ENCODE measurements at places on chromosomes 3 and 15.
A peak's percentile ranks its signal among the peaks of the same experiment; 100 is the strongest.

DNA sequence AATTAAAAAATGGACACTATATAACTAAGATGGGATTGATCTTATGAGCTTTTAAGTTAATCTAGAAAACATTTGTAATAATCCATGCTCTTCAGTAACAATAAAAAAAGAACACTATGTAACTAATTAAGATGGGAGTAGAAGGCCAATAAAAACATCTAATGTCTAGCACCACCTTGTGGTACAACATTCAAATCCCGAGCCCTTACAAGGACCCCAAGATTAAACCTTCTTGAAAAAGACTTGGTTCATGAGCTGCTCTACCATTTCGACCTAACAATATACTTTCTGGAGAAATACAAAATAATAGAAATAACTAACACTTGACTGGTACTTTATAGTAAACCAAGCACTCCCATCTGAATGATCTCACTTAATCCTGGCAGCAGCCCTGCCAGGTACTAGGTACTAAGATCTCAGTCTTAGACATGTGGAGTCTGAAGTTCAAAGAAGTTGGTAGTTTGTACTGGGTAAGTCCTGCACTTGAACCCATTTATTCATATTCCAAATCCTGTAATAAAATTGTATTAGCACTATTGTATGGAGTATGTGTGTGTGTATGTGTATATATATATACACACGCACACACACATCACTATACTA, 21.8 kb downstream of the METTL6 start:
- peak; percentile 35 for DNase-seq

GRCh38 chr3:179726075-179726699, 73.3 kb downstream of the USP13 start:
- no peak for DNase-seq

- DNase-seq: peak; percentile 89
Observed at GRCh38 chr15:74399511-74400312, 32.3 kb upstream of the CYP11A1 start.

- DNase-seq: no peak
Observed at GRCh38 chr3:137194301-137194700, 236.5 kb downstream of the IL20RB start.

DNA sequence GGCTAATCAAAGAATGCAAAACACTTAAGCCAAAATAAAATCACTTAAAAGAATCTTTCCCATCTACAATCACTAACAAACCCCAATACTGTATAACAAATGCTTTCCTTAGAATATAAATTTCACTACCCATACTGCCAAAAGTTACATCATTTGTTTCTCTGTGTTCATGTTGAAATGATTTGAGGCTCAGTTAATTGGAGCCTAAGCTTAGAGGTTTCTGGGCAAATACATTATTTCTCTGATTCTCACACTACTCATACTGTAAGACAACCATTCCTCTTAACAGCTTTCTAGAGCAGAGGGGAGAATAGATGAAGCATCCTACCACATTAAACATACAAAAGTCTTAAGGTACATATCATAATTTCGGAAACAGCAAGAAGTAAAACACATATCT, 2.1 kb downstream of the RIOX2 start:
- DNase-seq: no peak

DNA sequence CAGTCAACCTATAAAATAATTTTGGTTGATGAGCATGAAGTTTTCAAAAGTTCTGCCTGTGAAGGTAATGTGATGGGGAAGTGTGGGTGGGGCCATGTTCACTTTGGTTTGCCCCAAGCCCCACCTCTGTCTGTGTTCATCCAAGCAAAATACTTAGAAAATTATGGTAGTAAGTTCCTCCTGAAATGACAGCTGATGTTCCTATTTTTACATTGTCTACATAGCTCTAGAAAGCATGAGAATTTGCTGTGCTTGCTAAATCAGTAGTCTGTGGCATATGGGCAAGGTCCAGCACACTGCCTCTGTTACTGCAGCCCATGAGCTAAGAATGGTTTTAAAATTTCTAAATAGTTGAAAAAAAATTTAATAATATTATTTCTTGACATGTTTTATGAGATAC, 21.9 kb upstream of the CP start:
- no peak for DNase-seq

DNA sequence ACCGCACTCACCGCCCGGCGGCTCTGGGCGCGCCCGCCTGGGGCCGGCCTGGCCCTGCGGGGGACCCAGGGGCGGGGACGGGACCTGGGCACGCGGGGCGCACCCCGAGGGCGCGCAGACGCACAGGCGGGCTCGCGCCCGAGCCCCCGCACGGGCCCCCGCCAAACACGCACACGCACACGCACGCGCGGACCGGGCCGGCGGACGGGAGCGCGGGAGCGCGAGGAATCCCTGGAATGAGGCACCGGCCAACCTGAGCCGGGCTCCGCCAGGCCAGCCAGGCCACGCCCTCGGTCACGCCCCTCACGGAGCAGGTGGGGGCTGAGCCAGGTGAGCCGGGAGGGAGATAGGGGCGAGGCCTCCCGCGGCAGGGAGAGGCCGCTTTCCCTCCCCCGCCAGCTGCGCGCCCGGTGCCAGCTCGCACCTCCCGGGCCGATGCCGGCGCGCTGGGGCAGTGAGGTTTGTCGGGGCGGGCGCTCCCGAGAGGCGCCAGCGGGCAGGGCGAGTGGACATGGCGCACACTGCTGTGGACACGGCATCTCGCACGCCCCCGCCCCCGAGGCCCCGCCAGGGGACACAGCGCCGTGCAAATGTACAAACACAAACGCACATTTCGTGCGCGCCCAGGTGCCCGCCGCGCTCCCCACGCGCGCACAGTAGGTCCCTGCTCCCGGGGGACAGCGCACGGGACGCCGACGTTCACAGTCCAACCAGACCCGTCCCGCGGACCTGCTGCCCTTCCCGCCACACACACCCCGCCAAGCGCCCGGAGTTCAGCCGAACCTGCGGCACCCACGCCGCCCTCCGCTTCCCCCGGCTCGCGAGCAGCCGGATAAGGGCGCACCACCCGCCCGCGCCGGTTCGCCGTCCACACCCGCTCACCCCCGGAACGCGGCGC, 75.9 kb upstream of the VGLL4 start:
- peak; percentile 72 for DNase-seq
